MCF 10A (cell line): ENCODE measurements at places on chromosomes 7 and 10.

DNA sequence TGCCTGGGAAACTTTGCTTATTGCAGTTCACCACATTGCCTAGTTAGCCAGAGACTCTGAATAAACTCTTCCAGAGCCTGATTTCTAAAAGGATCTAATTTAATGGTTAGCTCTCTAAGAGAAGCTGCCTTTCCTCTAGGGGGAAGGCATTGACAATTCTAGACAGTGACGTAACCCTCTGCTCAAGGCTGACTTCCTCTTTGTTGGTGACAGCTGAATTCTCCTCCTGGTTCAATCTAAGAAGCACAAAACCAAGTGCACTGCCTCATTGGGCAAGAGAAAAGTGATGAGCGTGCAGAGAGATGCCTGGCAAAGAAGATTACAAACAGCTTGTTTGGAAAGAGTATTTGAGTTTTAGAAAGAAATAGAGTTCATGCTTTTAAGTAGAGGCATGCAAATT, 102.7 kb downstream of the MACC1 start:
- no peak for DNase-seq

- no peak for DNase-seq
These were observed 34.9 kb downstream of the PRKAR2B start for GRCh38 chr7:107079212-107079940.

GRCh38 chr7:90919816-90920215, 323.7 kb downstream of the CDK14 start:
- DNase-seq, result no peak

DNA sequence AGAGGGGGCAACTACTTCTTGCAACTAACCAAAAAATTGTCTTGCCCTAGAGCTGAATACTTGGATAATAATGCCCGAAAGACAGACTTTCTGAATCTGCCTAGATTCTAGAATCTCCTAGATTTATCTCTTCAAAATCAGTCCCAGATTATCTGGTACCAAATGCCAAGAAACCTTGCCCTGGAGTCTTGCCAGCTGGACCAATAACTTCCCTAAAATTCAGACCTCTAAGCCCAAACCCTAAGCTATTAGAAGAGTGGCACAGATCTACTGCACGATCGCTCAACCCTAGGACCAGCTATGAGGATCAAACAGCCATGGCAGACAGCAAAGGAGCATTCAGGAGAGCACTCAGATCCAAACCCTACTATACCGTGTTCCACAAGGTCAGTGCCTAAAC, 45.0 kb downstream of the ARMH3 start:
- no peak for DNase-seq

DNA sequence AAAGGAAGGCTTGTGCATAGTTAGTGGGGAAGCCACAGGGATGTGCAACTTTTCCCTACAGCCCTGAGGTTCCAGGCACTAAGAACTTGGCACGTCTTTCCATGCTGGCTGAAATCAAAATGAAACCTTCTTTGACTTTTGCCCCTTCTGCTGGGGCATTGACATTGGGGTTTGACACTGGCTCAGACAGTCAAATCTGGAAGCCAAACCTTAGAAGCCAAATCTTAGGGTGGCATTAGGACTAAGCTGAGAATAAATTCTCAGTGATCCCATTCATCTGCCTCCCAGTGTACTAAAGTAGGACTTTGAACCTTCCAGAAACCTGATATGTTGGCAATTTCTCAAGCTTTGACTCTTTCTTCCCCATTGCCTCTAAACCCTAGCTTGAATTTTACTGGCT, 31.3 kb upstream of the INSYN2A start:
- no peak for DNase-seq

GRCh38 chr7:2000153-2000687, 232.5 kb downstream of the MAD1L1 start:
- no peak for DNase-seq

DNA sequence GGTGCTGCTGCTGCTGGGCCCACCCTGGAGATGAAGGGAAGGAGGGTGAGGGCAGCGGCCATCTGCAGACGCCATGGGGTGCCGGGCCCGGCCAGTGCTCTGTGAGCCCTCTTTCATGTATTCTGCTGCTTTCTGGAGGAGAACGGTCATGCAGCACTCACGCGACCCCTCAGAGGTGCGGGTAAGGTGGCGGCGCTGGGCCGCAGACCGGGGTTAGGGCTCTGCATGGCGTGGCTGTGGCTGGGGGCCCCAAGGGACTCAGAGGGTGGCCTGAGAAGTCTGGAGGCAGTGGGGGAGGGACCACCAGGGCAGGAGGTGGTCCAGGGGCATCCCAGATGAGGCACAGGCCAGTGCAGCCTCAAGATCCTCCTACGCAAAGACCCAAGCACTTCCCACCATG, 275.5 kb downstream of the ELFN1 start:
- no peak for DNase-seq

DNA sequence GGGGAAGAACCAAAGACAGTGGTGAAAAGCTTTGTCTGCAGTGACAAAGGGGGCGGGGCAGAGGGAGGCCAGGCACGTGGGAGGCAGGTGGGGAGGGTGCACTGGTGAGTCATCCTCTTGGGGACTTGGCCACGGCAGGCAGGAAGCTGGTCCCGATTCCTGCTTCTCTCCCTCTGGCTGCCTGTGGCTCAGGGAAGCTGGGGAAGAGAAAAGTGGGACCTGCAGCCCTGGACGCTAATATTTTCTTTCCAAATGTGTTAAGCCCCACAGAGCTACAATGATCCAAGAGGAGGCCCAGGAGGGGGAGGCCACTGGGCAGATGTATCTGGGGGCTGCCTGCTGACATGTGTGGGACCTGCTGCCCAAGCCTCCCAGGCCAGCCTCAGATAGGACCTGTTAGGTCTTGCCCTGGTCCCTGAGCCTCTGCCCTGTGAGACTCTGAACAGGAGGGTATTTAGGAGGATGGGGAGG, 231.8 kb downstream of the KCNMA1 start:
- peak; percentile 85 for DNase-seq

- DNase-seq, result peak; percentile 59
These were observed 158.6 kb upstream of the LYZL1 start for GRCh38 chr10:29130190-29130673.

GRCh38 chr10:74151879-74152722, 1.1 kb downstream of the ADK start:
- peak; percentile 22 for DNase-seq

DNA sequence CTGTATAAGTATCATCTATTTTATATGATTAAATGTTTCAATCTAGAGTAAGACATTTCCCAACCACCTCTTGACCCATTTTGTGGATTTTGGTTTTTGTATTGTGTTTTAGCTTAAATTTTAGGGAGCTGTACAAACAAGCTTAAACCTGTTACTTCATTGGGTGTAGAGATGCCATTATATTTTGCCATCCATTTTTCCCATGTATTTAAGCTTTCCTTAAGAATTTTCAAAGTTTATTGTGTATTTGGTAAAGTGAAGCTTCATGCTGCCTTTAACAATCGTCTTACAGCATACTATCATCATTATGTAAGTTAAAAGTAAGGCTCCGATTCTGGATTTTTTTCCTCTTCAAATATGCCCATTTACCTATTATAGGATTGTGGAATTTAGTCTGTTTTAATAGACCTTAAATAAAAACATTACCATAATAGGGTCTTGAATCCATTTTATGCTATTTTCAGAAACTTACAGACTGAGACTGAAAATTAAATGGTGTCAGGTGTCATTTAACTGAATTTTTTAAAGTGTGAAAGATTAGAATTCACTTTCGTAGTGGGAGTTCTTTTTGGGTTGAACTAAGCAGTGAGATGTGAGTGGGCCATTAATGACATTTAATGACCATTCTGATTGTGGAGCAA, 2.2 kb downstream of the KMT2E start:
- no peak for DNase-seq

GRCh38 chr7:6438427-6438826, 9.3 kb downstream of the DAGLB start:
- DNase-seq, result no peak

GRCh38 chr7:11261470-11261869, 287.8 kb downstream of the PHF14 start:
- DNase-seq, result peak; percentile 89

GRCh38 chr7:108419961-108420908, 36.0 kb downstream of the NRCAM start:
- DNase-seq, result no peak

DNA sequence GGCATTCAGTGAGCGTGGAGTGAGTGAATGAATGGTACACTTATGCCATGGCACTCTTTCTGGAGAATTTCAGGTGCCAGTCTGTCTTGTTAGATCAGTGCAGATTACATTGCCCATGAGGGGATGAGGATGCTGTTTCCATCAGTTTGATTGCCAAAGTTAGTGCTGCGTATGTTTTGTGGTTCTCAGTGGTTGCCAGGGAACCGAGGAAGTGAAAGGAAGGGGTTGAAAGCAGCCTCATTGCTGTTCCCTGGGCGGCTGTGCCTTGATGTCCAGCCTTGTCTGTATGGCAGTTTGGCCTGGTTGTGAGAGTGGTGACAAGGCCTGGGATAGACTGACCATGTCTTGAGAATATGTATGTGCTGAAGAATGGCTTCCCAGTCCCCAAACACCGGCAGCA, 30.2 kb downstream of the WBP1L start:
- no peak for DNase-seq

DNA sequence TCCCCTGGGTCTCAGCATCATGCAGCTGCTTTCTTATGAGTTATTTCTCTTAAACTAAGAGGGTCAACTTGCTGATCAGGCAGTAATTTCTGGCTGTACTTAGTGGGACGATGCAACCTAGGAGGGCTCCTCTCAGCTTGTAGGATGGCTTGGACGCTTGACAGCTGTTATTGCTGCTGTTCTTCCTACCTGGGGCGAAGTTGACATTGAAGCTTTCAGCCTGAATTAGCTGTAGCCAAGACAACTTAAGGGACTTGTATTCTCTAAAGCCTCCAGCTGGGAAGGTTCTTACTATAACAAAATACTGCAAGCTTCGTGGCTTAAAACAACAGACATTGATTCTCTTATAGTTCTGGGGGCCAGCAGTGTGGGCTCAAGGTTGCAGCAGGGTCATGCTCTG, 224.9 kb downstream of the ACTR3B start:
- no peak for DNase-seq

GRCh38 chr10:58758321-58758720, 245.6 kb downstream of the BICC1 start:
- no peak for DNase-seq

DNA sequence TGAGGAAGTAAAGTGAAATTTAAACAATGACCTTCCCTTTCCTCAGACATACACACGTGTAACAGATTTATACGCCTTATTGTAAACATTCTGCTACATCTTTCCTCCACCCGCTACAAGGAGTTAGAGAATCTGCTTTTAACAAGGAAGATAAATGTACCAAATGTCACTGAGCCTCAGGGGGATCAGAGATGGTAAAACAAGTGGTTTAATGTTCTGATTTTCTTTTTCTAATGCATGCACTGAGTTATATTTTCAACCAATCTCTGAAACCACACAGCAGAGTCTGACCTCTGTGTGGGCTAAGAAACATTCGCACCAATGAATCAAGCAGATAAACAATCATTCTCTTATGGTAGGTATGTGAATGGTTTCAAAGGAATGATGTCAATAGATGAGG, 599.5 kb downstream of the ARL4A start:
- no peak for DNase-seq

DNA sequence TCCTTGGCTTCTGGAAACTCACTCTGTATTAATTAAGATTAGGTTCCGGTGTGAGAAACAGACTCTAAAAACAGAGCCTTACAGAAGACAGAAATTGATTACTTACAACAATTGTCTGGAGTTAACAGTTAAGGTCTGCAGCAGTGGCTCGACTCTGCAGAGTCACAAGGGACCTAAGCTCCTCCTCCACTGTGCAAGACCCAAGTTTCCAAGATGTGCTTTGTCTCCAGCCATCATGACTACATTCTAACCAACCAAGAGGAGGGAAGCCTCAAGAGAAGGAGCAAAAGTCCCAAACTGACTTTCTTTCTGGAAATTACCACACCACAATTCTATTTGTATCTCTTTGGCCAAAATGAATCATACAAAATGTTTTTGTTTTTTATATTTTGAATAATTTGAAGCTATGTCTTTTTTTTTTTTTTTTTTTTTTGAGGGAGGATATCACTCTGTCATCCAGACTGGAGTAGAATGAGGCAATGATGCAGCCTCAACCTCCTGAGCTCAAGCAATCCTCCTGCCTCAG, 14.2 kb upstream of the ODAD2 start:
- DNase-seq, result no peak

DNA sequence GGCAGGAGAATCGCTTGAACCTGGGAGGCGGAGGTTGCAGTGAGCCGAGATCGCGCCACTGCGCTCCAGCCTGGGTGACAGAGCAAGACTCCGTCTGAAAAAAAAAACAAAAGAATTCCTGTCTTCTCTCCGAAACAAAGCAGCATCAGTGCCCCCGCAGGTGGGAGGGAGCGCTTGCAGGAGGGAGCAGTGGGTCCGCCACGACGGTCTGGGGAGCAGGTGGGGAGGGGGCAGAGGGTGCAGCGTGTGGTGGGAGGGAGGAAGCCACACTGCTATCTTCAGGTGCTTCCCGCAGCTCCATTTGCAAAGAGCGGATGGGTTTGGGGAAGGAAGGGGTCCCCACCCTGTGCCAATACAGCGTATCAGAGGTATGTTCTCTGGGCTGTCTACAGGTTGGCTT, 31.7 kb downstream of the LIMK1 start:
- no peak for DNase-seq

GRCh38 chr7:92013611-92014010, 72.9 kb downstream of the AKAP9 start:
- no peak for DNase-seq

GRCh38 chr10:129523723-129524316, 56.8 kb downstream of the MGMT start:
- DNase-seq, result no peak
